ENCODE measurements at places on chromosomes 11 and 22.

DNA sequence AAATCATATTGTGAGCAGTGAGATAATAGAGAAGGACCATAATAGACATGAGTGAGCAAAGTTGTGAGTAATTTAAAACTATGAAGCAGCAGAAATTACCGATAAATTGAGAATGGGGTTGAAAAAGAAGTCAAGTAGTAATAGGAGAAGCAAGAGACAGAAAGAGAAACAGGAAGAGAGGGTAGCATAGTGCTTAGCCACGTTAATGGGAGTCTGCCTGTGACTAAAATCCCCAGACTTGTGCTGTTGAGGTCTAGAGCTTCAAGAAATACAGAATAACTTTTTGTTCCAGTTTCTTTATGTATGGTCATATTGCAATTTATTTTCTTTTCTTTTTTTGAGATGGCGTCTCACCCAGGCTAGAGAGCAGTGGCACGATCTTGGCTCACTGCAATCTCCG lies 368.7 kb downstream of the METTL15 start:
- no peak for DNase-seq
- H3K4me1 ChIP-seq: no peaks in the 10 kb centered on the region
- H3K27me3 ChIP-seq: no peaks in the 10 kb centered on the region
- no peaks in the 10 kb centered on the region for H3K36me3 ChIP-seq

DNA sequence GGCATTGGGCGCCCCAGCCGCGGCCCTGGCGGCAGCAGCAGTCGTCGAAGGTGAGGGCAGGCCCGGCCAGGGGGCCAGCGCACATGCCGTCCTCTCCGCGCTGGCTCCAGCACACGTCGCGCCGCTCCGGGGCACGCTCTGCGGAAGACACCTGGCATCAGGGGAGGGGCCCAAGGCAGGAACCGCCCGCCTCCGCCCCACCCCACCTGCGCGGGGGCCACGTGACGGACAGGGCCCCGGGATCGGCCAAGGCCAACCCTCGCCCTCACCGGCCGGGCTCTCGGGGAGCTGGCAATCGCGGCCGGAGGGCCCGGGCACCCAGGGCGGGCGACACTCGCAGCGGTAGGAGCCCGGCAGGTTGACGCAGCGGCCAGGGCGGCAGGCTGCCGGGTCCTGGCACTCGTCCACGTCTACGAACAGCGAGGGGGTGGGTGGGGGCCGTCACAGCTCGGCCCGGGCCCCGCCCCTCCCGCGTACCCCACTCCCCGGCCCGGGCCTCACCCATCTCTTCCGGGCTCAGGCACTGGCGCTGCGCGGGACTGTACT lies 14.9 kb downstream of the SCYL1 start:
- no peaks in the 10 kb centered on the region for H3K27me3 ChIP-seq
- peak overlapping the region; percentile 84 for H3K27ac ChIP-seq

- no peak overlapping the region for H3K27ac ChIP-seq
- H3K36me3 ChIP-seq: peaks cover 13% of the 10 kb centered on the region
- no peaks in the 10 kb centered on the region for H3K4me1 ChIP-seq
- H3K27me3 ChIP-seq: no peaks in the 10 kb centered on the region
- DNase-seq: no peak
Observed at GRCh38 chr11:65851083-65851579, 6.8 kb downstream of the CFL1 start.

- no peaks in the 10 kb centered on the region for H3K27me3 ChIP-seq
- H3K36me3 ChIP-seq: peaks cover 3% of the 10 kb centered on the region
- H3K27ac ChIP-seq: peak overlapping the region; percentile 25
- DNase-seq: no peak
- peaks cover 6% of the 10 kb centered on the region for H3K4me1 ChIP-seq
Observed at GRCh38 chr22:31614781-31615490, 47.1 kb downstream of the PISD start.

- no peaks in the 10 kb centered on the region for H3K27me3 ChIP-seq
- H3K4me3 ChIP-seq: no peak overlapping the region
- H3K27ac ChIP-seq: peak overlapping the region; percentile 77
- no peaks in the 10 kb centered on the region for H3K36me3 ChIP-seq
- no peak for DNase-seq
Observed at GRCh38 chr11:94153320-94153719, 24.7 kb downstream of the PANX1 start.

DNA sequence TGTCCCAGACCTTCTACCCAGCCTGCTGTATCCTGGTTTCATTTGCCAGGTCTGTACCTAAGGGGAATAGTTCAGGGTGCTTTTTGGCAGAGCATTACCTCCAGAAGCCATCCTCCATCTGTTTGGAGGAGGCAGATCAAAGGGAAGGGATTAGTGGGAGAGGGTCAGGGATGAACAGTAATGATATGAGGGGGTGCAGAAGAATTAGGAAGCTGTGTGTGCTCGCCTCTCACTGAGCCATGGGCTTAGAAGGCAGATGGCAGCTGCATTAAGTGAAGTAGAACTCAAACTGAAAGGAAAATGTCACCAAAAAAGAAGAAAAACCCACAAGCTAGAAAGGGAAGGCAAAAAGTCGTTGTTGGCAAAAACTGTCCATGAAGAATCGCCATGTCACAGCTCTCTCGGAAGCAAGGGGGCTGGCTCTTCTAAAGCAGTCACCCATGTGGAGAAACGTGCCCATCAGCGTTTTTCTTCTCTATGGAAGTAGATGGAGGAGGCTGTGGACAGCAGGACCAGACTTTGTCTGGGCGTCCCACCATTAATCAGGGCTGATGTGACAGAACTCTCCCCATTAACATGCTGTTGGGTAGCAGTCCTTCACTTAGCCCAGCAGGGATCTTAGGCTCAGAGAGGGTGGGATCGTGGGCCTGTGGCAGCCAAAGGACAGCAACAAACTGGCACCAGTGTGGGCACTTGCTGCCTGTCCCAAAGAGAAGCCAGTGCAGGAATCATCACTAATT lies 46.8 kb downstream of the CEP164 start:
- no peaks in the 10 kb centered on the region for H3K4me1 ChIP-seq
- no peak for DNase-seq
- no peak overlapping the region for H3K4me3 ChIP-seq
- H3K36me3 ChIP-seq: peaks cover 30% of the 10 kb centered on the region

DNA sequence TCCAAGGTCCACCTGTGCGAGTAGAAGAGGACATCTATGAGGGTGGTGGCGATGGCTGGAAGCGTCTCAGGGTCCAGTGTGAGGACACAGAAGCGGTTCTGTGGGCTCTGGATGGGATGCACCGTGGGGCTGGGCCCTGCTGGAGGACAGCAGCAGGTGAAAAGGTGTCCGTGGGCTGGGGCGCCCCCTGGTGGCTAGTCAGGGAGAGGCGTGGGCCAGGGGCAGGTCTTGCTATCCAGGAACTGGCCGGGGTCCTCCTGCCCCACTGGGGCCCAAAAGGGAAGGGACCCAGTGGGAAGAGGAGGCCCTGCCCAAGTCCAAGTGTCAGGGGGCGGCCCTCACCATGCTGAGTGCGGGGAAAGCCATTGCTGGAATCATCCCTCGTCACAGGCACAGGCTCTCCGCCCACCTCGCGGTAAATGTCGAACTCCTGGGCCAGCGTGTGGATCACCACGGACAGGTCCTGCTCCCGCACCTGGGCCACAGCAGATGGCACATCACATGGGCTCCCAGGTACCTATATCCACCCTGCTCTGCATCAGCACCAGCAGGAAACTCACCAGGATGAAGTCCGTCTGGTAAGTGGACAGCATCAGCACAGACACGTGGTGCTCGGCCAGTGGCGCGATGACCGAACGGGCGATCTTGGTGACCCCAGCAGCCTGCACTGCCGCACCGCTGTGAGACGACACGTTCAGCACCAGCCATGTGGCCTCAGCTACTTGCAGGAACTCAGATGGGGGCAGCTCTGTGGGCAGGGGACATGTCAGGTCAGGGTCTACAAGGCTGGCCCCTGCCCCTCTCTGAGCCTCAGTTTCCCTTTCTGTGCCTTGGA lies 2.3 kb downstream of the CASTOR1 start:
- peaks cover 8% of the 10 kb centered on the region for H3K36me3 ChIP-seq
- H3K27ac ChIP-seq: no peak overlapping the region
- H3K4me1 ChIP-seq: peaks cover 44% of the 10 kb centered on the region
- no peaks in the 10 kb centered on the region for H3K27me3 ChIP-seq

DNA sequence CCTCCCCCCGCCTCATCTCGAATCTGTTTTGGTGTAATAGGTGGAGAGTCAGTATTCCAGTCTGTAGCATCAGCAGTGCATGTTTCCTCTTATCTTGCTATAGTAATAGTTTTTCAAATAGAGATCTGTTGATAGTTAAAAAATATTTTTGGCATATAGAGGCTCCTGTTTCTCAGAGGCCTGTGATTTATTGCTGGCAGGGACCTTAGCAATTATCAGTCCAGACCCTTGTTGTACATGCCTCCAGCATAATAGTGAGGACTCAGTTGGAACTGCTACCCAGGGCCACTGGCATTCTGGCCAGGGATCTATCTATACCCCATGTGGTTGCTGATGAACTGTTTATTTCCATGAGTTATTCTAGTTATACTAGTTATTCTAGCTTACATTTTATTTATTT lies 52.6 kb downstream of the SPECC1L start:
- no peaks in the 10 kb centered on the region for H3K27me3 ChIP-seq
- peaks cover 8% of the 10 kb centered on the region for H3K4me1 ChIP-seq
- peak overlapping the region; percentile 79 for H3K27ac ChIP-seq

DNA sequence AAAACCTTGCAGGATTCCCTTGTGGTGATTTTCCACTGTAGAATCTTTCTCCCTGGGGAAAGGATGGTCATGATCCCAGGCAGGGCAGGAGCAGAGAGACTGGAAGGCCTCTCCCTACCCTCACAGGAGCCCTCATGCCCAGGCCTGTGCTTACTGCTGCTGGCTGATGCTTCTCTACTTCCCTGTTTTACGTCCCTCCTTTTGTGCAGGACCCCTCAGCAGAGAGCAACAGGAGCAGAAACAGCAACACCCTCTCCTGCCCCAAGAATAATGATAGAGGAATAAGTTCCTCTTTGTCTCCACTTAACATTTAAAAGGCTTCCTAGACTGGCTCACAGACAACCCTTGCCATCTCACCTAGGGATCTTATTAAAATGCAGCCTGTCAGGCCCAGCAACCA lies 3.6 kb downstream of the ISX start:
- H3K4me1 ChIP-seq: no peaks in the 10 kb centered on the region
- no peaks in the 10 kb centered on the region for H3K27me3 ChIP-seq
- DNase-seq: no peak

DNA sequence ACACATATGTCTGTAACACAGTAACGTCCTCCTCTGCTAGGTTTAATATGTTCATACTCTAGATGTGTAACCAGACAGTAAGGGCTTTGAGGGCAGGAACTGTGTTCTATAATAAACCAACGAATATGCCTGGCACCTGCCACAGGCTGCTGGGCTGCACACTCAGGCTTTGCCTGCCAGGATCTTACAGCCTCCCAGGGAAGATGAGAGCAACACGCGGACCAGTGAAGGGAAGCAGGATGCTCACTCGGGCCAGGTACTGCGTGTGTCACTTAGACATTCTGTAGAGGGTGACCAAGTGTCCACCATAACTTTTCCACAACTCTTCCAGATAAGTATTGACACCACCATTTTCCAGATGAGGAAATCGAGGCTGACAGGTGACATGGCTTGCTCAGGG lies 21.7 kb upstream of the BAIAP2L2 start:
- no peak overlapping the region for H3K4me3 ChIP-seq
- H3K27me3 ChIP-seq: no peaks in the 10 kb centered on the region
- peaks cover 11% of the 10 kb centered on the region for H3K36me3 ChIP-seq
- H3K27ac ChIP-seq: no peak overlapping the region
- DNase-seq: no peak
- no peaks in the 10 kb centered on the region for H3K4me1 ChIP-seq

DNA sequence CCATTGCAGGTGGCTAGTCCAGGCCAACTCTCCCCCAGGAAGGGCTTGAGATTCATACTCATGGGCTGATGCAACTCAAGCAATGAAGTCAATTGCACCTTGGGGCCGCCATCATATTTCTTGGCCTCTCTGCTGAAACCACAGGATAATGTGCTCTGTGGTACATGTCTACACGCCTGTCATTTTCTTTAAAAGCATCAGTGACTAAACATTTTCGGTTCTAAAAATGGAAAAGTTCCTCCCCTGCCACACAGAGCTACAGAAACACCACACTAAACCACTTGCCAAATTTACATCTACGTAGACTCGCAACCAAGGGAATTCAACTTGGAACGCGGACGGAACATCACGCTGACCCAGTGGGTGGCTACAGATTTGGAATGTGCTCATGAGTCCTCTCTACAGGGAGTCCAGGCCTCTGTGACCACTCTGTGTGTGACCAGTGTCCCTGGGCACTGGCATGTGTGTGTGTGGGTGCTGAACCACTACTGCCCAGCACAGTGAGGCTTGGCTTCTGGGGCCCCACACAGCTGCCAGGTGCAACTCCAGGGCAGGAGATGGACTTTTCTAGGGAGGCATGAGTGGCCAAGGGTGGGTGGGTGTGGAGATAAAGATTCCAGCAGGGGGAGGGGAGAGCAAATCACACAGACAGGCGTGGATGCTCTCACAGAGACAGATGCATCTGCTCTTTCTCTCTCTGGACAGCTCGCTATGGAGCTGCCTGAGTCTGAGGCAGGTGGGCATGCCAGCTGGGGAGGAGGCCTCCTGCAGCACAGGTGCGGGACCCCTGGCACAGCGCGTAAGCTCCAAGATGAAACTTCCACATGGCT lies 261.9 kb downstream of the CTTN start:
- no peaks in the 10 kb centered on the region for H3K27me3 ChIP-seq
- DNase-seq: no peak
- H3K36me3 ChIP-seq: no peaks in the 10 kb centered on the region

DNA sequence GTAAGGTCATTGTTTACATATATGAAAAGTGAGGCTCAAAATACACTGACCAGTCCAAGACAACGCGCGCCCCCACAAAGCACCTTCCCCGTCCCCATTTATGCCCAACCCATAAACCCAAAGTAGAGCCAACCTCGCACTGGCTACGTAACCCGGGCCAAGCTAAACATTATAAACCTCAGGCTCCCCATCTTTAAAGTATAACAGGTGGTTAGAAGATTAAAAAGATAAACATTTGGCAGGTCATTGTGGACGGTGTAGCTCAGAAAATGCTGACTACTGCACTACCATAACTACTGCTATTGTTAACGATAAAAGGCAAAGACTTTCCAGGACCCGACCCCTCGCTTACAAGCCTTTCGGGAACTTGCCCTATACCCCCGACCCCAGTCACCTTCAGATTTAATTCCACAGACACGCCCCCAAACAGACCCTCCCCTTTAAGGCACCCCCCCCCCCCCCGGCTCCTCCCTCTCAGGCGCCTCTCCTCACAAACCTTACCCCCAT lies 470 bp downstream of the NUMA1 start:
- H3K27ac ChIP-seq: peak overlapping the region; percentile 88
- H3K27me3 ChIP-seq: no peaks in the 10 kb centered on the region
- no peaks in the 10 kb centered on the region for H3K36me3 ChIP-seq
- peaks cover 9% of the 10 kb centered on the region for H3K4me1 ChIP-seq
- DNase-seq: no peak
- H3K4me3 ChIP-seq: peak overlapping the region; percentile 83

GRCh38 chr11:110098645-110099044 lies 5.5 kb downstream of the ZC3H12C start:
- H3K36me3 ChIP-seq: no peaks in the 10 kb centered on the region
- no peaks in the 10 kb centered on the region for H3K27me3 ChIP-seq
- DNase-seq: no peak
- H3K4me3 ChIP-seq: no peak overlapping the region
- no peak overlapping the region for H3K27ac ChIP-seq
- peaks cover 10% of the 10 kb centered on the region for H3K4me1 ChIP-seq
